Stimulated activated CD4-positive, alpha-beta T cell treated with anti-CD3 and anti-CD28 coated beads, Interleukin-2, amount 100 ng/mL, for 24 hours (primary cell): ENCODE measurements at places on chromosomes 6 and 20.

GRCh38 chr6:53043581-53043980, 21.6 kb upstream of the FBXO9 start:
- DNase-seq = no peak

DNA sequence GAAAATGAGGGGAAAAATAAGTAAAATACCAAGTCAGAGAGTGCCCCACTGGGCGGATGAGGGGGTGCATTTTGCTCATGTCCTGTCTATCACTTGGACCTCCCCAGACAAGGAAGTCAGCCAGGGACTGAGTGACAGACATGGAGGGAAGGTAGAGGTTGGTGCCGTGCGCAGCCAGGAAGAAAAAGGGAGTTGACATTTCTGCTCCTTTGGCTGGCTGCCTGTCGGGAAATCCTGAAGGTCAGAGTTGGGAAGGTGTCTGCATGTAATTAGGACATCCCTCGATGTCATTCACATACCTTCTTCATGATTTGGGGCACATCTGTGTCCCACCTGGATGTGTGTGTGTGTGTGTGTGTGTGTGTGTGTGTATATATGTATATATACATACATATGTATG, 8.9 kb downstream of the GUCA1A start:
- no peak for DNase-seq

DNA sequence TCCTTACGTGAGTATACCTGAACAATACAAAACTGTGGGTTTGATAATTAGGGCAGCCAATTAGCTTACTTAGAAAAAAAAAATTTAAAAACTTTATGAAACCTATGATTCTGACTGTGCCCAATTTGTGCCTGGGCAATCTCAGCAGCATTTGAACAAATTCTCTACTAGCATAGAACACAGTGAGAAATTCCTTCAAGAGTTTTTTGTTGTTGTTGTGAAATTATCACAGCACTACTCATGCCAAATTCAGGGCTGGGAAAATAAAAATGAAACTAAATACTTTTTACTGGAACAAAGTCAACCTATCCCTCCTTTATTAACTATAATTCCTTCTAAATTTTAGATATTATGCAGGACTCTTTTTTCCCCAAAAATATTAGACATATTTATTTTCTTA, 42.9 kb downstream of the POU3F2 start:
- no peak for DNase-seq

GRCh38 chr6:36364669-36365479, 22.6 kb downstream of the ETV7 start:
- DNase-seq = no peak

DNA sequence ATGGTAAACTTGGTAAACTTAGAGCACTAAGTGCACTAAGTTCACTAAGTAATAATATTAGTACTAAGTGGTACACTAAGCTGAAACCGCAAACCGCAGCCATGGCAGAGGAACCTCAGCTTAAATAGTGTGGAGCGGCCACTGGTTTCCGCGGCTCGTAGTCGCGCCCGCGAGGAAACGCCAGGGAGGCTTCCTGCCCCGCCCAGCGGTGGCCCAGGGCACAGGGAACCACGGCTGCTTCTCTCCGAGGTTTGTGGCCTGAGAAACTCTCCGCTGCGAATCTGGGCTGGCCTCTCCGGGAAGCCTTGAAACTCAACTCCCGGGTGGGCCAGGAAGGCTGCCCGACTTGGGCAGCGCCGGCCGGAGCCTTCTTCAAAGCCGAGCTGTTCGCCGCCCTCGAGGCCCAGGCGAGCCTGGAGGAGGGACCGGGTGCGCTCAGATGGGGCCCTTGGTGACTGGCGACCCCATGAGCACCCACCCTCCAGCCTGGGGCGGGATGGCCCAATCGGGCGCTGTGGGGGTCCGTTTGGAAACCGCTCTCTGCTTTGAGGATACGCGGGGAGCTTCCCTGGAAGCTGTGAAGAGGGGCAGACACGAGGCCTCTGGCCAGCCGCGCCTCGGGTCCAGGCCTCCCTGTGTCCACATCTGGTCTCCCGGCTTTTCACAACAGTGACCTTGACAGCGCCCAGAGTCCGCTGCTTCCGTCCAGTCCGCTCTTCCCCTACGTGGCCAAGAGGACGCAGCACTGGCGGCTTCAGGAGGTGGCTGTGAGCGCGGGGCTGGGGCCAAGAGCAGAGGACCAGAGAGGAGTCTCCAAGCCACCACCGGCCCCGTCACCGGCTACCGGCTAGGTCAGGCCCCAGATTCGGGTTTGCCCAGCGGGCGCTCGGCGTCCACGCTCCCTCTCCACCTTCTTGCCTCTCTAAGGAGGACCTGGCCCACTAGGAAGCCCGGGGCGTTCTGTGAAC, 25.4 kb upstream of the HLA-E start:
- peak; percentile 76 for DNase-seq

DNA sequence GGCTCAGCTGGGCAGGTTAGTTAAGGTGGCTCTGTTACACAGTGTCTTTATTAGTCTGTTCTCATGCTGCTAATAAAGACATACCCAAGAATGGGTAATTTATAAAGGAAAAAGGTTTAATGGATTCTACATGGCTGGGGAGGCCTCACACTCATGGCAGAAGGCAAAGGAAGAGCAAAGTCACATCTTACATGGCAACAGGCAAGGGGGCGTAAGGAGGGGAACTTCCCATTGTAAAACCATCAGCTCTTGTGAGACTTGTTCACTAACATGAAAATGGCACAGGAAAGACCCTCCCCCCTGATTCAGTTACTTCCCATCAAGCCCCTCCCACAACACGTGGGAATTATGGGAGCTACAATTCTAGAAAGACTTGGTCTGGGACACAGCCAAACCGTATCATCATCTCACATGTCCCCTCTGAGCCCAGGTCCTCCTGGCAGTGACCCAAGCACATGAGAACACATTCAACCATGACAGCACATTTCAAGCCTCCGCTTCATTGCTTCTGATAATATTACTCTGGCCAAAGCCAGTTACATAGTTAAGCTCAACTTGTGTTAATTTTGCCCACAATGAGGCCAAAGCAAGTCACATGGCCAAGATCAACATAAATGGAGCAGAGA, 383.9 kb downstream of the PLCB1 start:
- DNase-seq = no peak
